Cortex of kidney (tissue), 1 donor: ENCODE measurements at places on chromosomes 11 and 22.

DNA sequence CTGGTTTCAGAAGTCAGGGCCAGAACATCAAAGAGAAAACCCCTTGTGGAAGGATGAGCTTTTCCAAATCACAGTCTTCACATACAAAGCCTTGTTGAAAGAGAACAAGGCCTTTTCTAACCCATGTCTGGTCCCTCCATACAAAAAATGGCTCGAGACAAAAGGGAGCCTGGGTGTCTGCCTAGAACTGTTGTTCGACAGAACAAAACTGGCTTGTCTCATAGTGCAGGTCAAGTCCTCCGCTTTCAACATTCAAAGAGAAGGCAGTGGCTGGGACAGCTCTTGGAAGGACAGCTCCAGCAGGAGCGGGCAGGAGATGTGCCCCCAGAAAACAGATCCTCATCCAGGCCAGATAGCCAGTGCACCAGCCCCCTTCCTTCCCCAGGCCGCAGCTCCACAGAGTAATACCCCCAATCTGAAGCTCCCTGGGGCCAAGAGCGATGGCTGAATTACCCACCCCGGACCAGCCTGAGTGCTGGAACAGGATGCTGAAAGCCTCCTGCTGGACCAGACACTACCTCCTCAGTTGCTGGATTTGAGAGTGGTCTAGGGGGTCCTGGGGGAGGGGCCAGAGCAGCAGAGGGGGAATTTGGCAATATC, 27.6 kb downstream of the USH1C start:
- no peak for DNase-seq

GRCh38 chr22:45103756-45104155, 60.0 kb upstream of the NUP50 start:
- no peak for DNase-seq

DNA sequence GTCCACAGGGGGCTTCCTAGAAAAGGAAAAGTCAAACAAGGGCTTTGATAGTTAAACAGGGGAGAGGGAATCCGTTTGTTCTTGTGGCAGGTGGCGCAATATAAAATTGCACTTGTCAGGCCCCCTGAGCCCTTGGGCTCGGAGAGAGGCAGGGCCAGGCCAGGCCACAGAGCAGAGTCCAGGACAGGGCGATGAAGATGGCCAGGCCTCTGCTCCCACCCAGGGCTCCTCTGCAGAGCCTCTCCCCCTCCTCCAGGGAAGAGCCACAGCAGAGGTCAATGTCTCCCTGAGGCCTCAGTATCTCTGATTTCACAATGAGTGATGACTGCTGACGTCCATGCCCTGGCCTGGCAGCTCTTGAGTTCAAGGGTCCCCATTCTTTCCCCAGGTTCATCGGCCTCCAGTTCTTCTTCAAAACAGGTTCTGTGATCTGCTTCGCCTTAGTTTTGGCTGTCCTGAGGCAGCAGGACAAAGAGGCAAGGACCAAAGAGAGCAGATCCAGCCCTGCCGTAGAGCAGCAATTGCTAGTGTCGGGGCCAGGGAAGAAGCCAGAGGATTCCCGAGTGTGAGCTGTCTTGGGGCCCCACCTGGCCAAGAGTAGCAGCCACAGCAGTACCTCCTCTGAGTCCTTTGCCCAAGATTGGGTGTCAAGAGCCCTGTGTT, 36.4 kb upstream of the TPBGL start:
- DNase-seq: no peak

- DNase-seq: no peak
Observed at GRCh38 chr11:40204228-40204627, 1255.2 kb downstream of the LRRC4C start.

- DNase-seq: no peak
Observed at GRCh38 chr11:111777094-111778046, 11.2 kb upstream of the PPP2R1B start.
